Panc1 (cell line): ENCODE measurements at places on chromosomes 3 and 15.

GRCh38 chr3:132872711-132873110 lies 150.5 kb upstream of the NPHP3 start:
- DNase-seq = no peak

GRCh38 chr3:67610458-67610857 lies 44.0 kb downstream of the SUCLG2 start:
- DNase-seq = peak; percentile 48

GRCh38 chr3:116863822-116864589 lies 154.4 kb downstream of the TUSC7 start:
- DNase-seq = peak; percentile 10

DNA sequence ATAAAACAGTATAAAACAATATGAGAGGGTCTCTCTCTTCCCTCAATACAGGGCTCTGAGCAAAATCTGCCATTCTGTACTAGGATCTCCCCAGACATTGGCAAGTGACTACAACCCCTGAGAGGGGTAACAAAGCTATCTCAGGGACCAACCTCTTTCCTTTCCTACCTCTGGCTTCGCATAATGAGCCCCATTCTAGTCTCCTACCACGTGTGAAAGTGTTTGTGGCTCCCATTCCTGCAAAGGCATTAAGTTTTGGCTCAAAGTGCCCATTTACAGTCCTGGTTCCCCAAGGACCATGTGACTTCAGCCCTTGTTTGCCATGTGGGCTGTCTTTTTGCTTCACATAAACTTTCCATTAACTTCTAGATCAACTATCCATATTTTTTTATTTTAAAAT lies 46.4 kb downstream of the SCN11A start:
- DNase-seq = no peak

DNA sequence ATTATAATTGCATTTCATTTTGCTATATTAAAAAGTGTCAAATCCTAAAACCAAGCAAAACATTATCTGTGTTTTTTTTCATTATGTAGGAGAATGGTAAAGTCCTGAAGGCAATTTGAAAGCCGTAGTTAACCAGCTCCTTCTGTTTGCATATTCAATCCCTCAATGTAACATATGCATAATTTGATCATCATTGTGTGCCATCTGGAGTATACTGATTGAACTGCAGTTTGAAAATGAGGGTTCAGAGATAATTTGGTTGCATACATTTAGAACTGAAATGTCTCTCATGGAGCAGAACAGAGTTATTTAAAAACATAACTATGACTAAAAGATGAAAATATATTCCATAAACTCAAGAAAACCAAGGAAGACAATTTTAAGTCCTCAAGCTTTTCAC lies 518.6 kb downstream of the GBE1 start:
- DNase-seq = no peak

- DNase-seq = no peak
Measured at GRCh38 chr15:74767167-74768098, 14.4 kb upstream of the CSK start.

DNA sequence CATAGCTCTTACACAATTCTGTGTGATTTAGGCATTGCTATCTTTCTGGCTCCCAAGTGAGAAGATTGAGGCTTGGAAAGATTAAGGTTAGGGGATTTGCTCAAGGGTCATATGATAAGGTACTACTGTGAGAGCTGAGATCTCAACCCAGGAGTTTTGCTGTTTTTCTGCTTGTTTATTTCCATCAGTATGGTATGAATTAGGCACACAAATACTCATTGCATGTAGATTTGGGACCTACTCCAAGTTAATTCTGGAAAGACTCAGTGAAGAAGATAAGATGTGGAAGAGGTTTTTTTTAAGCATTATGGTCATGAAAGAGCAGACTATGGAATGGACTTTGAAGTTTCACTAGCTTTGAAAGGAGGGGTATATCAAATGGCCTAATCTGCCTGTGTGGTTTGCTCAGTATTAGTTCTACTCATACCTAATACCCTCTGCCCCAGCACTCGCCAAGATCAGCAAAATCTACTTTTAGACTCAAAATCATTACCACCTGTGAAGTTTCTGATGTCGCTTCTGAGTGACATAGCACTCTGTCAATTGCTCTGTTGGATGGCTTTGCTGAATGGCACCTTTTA lies 12.5 kb downstream of the MBNL1 start:
- DNase-seq = no peak
